ENCODE measurements at places on chromosomes 2 and 18.
A peak's percentile ranks its signal among the peaks of the same experiment; 100 is the strongest.

DNA sequence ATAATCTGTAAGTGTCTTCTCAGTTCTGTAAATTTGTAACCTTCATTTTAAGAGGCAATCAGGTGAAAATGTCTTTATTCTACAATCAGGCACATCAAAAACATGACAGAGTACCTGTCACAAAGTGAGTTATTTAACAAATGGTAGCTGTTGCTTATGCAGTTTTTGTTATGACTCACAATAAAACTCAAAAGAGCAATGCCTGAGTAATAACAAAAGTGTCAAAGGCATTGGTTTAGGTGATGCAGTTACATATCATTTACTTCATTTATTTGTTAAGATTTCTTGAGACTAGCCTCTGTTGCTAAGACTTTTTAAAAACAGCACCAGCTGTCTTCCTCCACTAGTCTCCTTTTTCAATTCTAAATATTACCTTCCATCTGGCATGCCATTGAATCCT lies 177.8 kb downstream of the KIAA1328 start:
- no peak for DNase-seq

GRCh38 chr18:49127471-49128190 lies 176.9 kb upstream of the SMAD7 start:
- no peak for DNase-seq

DNA sequence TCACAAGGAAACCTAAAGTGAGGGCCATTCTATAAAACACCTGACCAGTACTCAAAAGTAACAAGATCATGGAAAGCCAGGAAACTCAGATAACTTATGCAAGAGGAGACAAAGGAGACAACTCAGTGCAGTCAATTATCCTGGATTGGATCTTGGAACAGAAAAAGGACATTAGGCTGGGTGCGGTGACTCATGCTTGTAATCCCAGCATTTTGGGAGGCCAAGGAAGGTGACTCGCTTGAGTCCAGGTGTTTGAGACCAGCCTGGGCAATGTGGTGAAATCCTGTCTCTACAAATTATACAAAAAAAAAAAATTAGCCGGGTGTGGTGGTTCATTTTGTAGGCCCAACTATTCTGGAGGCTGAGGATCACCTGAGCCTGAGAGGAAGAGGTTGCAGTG lies 424.5 kb upstream of the SPRED2 start:
- no peak for DNase-seq

DNA sequence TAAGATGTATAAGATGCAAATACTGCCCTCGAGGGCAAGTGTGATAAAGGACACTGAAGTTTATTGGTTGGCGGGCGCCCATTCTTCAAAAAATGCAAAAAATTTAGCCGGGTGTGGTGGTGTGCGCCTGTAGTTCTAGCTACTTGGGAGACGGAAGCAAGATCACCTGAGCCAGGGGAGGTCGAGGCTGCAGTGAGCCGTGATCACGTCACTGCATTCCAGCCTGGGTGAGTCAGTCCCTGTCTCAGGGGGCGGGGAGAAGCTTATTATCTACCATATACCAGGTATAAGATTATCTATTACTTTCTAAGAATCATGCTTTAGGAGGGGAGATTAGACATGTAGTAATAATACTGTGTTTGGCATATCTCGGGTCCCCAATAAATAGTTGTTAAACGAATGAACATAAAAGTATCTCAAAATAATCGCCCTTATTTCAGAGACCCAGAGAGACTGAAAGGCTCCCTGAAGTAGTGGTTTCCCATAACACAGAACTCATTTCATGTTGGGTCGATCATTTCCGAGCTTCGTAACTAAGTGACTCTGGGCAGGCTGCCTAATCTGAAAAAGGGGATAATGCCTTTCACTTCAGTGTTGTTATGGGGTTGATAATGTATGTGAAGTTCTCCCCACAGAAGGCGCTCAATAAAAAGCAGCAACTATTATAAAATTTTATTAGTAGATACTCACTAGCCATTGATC lies 1.2 kb upstream of the SELENOI start:
- peak; percentile 10 for DNase-seq

- no peak for DNase-seq
Observed at GRCh38 chr2:133025004-133025403, 355.0 kb upstream of the LYPD1 start.

DNA sequence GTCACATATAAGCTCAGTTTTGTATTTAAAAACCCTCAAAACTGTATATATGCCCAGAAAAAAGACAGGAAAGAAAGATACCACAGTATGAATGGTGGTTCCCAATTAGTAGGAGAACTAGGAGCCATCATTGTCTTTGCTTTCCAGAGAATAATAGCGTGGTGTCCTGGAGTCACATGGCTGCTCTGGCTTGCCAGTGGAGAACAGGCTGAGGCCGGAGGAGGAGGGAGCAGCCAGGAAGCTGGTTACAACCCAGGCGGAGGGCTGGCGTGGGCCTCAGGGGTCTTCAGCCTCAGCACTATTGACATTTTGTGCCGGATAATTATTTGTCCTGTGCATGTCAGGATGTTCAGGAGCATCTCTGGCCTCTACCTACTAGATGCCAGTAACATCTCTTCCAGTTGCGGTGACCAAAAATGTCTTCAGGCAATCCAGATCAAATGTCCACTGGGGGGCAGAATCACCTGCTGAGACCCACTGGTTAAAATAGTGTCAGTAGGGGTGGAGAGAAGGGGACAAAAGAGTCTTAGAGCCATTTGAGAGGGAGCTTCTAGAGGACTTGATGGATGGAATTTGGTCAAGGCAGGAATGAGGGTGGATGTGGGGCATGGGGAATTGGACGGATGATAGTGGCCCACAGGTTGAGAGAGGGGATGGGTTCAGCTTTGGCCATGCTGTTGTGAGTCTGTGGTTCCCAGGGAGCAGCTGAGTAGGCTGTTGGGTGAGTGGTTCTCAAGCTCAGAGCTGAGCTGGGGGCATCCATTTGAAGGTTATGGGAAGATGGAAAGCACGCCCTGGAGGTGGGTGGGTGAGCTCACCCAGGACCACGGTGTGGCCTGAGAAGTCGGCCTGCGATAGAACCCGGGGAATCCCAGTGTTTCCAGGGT lies 144.9 kb downstream of the AGAP1 start:
- DNase-seq = no peak
